Occipital lobe (tissue), 3 donors: ENCODE measurements at places on chromosomes 2 and 18. TPM values are rescaled to one million over a fixed set of nuclear protein-coding genes. Genes with fewer than 3 reads are reported as not detected.
A peak's percentile ranks its signal among the peaks of the same experiment; 100 is the strongest.

DNA sequence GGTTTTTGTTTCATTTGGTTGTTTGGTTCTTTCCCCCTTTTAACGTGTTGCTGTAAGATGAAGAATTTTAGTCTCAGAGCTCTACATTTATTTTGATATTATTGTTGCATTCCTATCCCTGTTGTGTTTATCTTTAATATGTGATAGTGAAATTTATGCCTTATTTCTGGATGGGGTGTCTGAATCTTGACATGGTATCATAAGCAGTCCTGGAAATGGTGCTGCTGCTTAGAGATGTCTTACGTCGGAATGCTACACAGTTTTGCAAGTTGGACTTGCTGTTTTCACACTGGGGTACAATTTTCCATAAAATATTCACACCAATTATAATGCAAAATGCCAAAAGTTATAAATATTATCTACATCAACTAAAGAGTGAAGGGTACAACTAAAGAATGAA is 164.0 kb downstream of the GPD2 start:
- no peak for DNase-seq

GRCh38 chr18:55488473-55488872 is 99.5 kb downstream of the TCF4 start:
- no peak for DNase-seq

CCBE1 gene
- 44.6 TPM for total RNA-seq

DNA sequence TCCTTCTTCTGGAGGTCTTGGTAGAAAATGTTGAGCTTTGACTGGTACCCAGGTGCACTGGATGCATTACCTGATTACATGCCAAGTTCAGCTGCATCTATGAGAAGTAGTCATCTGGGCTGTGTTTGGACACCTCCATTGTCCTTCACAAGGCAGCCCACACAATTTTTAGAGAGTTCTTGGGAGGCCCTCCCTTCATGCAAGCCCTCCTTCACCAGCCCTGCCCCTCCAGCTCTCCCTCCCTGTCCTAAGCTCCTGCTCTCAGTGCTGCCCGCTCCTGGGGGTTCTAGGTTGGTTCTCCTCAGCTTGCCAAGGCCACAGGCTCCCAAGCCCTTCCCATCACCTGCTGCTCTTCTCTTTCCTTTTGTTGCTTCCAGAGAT is 148.7 kb downstream of the DYSF start:
- DNase-seq = no peak

- DNase-seq = no peak
These were observed 121.5 kb upstream of the LTBP1 start for GRCh38 chr2:32825291-32825712.

DNA sequence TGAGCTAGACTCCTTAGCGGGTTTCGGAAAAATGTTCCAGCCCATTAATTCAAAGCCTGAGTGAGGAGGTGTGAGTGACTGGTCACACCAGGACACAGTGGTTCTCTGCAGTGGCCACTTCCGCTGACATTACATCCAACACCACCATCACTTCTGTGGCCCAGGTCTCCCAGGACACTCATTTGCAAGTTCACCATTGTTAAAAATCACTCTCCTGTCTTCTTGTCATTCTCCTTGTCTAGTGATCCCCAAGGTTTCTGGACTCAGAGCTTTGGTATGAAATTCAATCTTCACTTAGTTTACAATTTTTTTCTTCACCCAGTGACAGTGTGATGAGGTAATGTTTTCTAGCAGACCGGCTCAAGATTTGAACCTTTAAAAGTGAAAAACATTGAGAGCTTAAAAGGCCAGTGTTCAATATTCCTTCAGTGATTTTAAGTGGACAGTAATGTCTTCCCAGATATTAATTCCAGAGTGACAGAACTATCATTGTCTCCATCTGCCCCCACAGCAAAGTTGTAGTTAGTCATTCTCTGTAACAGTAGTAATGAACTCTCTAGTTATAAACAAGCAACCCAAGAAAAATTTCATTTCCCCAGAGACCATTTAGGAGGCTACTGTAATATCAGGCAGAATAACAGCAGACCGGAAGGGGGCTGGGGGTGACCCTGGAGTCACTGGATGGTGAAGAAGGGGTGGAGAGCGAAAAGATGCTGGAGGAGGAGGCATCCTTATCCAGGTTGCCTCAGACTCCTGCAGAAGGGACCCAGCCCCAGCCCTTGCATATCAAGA is 164.9 kb downstream of the GFPT1 start:
- DNase-seq = no peak

STPG4 gene
- total RNA-seq = 0.78 TPM

DNA sequence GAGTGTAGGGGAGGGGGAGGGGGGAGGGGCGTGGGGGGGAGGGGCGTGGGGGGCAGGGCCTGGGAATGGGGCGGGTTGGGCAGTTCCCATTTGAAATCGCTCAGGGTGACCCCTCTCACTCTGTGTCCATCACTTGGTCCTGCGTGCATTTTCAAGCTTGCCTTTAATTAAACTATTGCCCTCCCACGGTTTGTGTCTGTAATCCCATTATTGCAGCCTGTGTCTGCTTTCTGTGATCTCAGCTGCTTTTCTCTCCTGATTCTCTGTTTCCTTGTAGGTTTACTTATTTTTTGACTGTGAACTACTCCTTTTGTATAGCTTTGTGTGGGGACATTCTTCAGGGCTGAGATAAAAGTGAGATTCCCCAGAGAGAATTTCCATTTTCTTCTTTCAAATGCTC is 1.3 kb downstream of the DCDC2C start:
- no peak for DNase-seq

SLC5A7 gene
- 0.94 TPM for total RNA-seq

DNA sequence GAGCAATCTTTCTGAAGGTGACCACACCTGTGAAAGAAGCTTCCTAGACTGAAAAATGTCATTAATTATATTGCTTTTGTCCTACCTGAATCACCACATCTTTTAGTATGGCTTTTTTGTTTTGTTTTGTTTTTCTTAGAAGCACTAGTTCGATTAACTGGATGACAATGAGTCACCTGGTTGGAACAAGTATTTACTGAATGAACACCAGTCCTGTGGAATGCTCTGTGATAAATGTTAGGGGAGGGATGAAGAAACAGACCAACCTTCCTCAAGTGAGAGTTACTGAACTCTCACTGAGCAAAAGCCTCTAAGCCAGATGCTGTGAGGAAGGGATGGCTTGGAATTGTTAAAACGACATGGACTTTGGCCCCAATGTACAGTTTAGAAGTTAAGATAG is 26.8 kb upstream of the DCC start:
- DNase-seq = no peak

DNA sequence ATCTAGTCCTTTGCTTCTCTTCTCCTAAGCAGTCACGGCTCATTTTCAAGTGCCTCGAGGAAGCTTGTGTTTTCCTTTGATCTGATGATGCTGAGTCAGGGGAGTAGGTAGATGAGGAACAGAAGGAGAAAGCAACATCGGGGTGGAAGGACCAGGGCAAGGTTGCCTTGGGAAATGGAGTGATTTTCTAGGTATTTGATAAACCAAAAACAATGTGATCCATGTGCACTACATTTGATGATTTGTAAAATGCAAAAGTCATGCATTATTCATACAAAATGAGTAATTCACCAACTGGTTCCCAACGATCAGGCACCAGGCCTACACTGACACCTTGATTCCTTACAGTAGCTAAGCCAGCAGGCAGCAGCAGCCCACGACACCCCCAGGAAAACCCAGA is 205.3 kb downstream of the ANAPC1 start:
- DNase-seq = no peak

REEP1 gene
- 156 TPM for total RNA-seq

IL37 gene
- not detected for total RNA-seq

DNA sequence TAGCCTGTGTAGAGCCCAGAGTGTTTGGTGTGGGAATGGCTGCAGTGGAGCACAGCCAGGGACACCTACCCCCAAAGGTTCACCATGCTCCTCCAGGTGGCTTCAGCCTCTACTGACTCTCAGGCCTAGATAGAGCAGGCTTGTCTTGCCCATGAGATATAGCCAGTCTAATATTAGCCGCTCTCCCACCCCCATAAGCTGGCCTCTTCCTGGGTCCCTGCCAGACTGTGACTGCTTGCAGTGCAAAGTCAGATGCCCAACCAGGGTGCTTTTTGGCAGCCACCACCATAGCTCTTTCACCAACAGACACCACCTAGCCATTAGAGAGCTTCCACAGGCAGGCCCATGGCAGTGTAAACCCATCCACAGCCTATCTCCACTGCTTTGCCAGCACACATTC is 405.3 kb downstream of the MBD2 start:
- DNase-seq = no peak

UCN gene
- 1.1 TPM for total RNA-seq

RNF181 gene
- 38.8 TPM for total RNA-seq

DNA sequence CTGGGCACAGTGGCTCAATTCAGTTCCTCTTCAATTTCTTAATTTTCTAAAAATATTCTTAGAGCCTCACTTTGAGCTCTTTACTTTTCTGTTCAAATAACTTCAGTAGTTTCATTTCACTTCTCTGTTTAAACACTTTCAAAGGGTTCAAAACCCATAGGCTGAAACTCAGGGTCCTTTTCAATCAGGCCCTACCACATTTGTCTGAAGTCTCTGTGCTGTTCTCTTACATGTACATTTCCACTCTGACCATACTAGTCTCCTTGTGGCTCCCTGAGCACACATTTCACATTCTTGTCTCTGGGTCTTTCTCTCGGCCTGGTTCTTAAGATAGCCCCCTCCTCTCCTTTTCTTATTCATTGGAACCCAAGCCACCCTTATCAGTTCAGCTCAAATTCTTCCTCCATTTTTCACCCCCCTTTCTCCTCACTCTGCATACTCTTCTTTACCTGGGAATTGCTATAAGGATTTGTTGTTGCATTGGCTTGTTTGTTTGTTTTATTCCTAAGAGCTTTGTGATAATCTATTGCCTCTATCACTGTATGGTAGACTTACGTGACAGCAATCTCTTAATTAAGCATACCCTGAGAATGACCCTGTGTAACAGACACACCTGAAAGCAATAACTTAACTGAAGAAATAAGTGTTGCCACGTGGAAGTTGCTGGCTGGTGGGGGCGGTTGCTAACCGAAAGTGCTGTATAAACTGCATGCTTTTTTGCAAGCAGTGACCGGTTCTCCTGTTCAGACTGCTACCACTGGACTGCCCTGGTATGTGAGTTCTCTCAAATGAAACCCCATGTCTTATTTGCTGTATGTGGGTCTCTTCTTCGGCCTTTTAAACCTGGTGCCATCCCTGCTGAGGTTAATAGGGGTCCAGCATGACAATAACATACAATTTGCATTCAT is 27.7 kb upstream of the ACADL start:
- DNase-seq = no peak

DNA sequence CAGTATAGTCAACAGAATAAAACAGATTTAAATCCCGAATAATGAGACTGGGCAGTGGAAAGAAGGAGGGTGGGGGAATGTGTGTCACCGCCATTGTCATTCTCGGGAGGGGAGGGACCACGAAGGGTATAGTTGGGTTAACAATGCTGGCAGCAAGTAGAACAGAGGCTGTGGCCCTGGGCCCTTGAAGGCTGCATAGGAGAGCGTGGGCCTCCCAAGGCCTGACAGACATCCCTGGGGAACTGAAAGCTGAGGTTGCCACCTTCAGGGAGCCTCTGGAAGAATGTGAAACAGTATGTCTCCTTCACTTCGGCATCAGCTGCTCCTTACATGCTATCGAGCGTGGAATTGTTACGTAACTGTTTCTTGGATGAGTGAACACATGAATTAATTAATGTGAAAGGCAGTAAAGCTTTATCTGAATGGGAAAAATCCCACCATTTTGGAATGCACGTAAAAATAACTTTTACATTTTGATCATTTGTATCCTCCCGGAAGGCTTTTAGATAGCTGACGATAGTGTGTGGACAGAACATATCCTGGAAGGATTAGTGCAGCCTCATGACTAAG is 92.8 kb upstream of the TTC39C start:
- DNase-seq = no peak

DNA sequence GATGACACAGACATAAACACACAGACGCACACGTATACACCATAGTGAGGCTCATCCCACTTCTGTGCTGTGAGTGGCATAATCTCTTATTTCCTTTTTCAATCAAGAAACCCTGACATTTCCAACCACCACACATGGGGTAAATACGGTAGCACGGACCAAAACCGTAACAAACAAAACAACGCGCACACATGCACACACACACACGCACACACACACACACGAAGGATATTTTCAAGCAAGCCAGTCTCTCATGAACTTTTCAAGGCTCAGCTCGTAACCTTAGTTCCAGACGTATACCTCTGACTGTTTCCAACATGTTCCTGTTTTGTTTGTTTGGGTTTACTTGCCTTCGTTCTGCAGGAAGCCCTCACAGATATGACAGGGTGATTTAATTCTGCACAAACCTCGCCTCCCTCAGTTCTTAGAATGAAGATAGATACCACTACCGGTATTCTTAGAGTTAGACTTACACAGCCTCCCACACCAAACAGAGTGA is 119.8 kb downstream of the BCL2 start:
- DNase-seq = no peak

LONRF2 gene
- total RNA-seq = 58.3 TPM

GRCh38 chr2:54290356-54291025 is 34.5 kb upstream of the TSPYL6 start:
- no peak for DNase-seq

- DNase-seq = no peak
These were observed 493.7 kb upstream of the HS6ST1 start for GRCh38 chr2:128812183-128812940.

PLA2R1 gene
- total RNA-seq = 1.7 TPM

- DNase-seq = no peak
These were observed 35.8 kb downstream of the MTERF4 start for GRCh38 chr2:241066171-241066892.

DNA sequence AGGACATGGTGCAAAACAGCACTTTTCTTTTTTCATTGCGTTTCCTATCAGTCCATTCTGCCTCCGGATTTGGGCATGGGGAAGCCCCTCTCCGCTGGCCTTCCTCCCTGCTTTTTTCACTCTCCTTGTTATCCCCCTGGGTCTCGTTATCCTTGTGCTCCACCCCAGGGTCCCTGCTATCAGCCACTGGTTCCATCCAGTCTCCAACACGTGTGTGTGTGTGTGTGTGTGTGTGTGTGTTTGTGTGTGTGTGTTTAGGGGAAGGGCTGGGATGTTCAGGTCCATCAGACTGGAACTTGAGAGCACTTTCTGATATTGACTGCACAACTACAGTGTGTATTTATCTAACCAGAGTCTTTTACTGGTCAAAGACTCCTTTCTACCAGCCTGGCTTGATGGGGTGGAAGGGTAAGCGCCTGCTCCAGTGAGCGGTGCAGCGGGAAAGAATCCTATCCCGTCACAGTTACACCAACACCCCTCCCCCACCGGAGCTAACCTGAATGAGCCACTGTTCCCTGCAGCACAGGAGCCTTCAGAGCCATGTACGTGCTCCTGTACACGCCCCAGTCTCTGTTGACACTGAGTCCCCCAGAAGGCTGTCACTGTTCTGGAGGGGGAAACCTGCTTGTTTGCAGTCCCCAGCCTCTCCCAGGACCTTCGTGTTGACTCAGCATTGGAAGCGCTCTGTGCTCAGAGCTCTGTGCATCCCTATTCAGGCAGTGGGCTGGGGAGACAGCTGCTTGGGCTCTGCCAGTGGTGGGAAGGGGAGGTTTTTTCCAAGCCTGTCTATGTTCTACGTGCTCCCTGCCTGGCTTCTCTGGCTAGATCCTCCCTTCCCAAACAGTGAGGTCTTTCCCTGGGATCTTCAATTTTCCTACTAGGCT is 4.6 kb downstream of the INHA start:
- peak; percentile 19 for DNase-seq

VAMP5 gene
- total RNA-seq = 3.6 TPM

COL4A4 gene
- 0.78 TPM for total RNA-seq

SNTG2 gene
- 4.1 TPM for total RNA-seq
